Aorta (tissue), 5 donors: ENCODE measurements at places on chromosomes 6 and 20. TPM values are rescaled to one million over a fixed set of nuclear protein-coding genes. Genes with fewer than 3 reads are reported as not detected.
A peak's percentile ranks its signal among the peaks of the same experiment; 100 is the strongest.

The NMBR gene
- total RNA-seq: not detected

The GRM1 gene
- total RNA-seq: 0.13 TPM

The ZNF334 gene
- 1.6 TPM for total RNA-seq

The ECT2L gene
- 0.30 TPM for total RNA-seq

The MYLK4 gene
- 1.4 TPM for total RNA-seq

The ZSWIM3 gene
- 2.5 TPM for total RNA-seq

The PRIM2 gene
- 9.3 TPM for total RNA-seq

DNA sequence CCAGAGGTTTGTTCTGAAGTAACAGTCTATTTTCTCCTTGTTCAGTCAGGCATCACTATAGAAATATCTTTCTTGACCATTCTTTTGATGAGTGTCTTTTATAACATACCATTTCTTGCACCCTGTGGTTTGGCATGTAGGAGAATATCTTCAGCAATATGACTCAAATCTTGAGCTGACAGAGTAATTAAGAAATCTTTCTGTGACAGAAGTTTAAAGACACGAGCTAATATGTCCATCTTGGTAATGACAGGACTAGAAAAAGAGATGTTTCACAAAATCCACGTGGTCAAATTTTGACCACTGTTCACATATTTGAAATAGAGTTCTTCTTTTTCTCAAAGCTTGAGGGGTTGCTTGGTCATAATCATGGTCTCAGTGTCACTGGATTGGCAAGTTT lies 149.9 kb downstream of the MYB start:
- no peaks in the 10 kb centered on the region for H3K27me3 ChIP-seq
- H3K4me1 ChIP-seq: no peaks in the 10 kb centered on the region
- DNase-seq: no peak
- H3K36me3 ChIP-seq: no peaks in the 10 kb centered on the region
- no peak overlapping the region for H3K27ac ChIP-seq

DNA sequence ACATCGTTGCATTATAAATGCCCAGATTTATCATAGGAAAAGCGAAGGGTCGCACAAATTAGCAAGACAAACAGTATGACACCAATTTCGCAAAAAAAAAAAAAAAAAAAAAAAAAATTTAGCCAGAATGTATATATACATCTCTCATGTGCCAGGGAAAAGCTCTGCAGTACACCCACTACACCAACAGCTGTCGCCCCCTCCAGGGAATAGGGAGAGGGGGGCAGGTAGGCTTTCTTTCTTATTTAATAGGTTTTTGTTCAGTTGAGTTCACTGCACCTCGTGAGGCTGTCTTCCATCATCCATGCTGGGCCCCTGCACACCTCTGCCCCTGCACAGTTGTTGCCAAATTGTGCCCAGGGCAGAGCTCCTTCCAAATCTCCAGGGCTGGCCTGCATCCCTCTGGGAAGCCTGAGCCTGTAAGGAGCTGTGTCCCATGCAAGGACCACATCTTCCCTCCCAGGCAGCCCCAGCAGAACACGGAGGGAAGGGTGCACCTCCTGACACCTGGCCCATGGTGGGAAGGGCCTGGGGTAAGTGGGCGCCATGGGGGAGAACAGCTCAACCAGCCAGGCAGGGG lies 85.4 kb downstream of the NINL start:
- H3K4me3 ChIP-seq: no peak overlapping the region
- H3K36me3 ChIP-seq: no peaks in the 10 kb centered on the region
- no peaks in the 10 kb centered on the region for H3K27me3 ChIP-seq
- no peaks in the 10 kb centered on the region for H3K4me1 ChIP-seq
- no peak for DNase-seq

DNA sequence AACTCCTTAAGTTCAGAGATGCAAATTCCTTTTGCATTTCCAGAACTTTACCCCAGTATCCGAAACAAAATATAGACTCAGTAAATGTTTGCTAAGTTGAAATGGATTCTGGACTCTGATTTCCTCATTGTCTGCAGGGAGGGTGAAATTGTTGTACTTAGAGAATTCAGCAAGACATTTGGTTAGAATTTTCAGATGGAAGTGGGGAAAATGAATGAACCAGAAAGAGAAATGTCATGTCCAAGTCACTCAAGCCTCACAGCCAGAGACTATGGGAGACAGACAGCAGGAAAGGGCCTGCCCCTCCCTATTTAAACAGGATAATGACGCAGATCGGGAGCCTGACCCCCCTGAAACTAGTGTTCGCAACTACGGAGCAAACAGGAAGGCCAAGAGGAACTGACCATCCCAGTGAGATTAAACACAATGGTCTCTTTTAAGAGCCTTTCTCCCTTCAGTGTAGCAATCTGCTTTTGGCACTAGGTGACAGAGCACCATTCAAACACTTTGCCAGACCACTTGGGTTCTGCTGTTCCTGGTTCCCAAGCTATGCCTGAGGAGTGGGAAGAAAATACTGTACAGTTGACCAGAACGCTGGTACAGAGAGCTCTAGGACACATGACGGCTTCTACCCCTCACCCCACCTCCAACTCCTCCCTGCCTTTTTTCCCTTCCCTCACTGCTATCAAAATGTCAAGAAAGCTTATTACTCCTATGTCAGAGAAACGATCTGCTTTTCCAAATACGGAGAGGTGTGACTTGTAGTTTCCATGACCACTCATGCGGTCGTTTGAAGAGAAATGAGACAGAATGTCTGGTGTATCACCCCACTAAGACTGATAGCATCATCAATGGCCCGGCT lies 13.7 kb downstream of the NEDD9 start:
- peaks cover 48% of the 10 kb centered on the region for H3K4me1 ChIP-seq
- H3K27me3 ChIP-seq: no peaks in the 10 kb centered on the region
- no peak overlapping the region for H3K4me3 ChIP-seq
- peak overlapping the region; percentile 91 for H3K27ac ChIP-seq

GRCh38 chr6:63597141-63598048 lies 25.1 kb downstream of the LOC128125822 start:
- H3K36me3 ChIP-seq: no peaks in the 10 kb centered on the region
- no peaks in the 10 kb centered on the region for H3K4me1 ChIP-seq
- H3K4me3 ChIP-seq: peak overlapping the region; percentile 56
- DNase-seq: no peak
- H3K27ac ChIP-seq: no peak overlapping the region

DNA sequence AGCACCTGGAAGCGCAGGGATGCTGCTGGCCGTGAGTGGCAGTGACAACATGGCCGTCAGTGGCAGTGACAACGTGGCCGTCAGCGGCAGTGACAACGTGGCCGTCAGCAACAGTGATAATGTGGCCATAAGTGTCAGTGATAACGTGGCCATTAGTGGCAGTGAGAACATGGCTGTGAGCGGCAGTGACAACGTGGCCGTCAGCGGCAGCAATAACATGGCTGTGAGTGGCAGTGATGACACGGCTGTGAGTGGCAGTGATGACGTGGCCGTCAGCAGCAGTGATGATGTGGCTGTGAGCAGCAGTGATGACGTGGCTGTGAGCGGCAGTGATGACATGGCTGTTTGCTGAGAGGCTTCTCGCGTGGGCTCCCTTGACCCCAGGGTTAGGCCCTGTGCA lies 169.8 kb downstream of the ERMARD start:
- DNase-seq: no peak
- H3K27ac ChIP-seq: no peak overlapping the region
- H3K27me3 ChIP-seq: no peaks in the 10 kb centered on the region
- H3K4me3 ChIP-seq: no peak overlapping the region
- no peaks in the 10 kb centered on the region for H3K36me3 ChIP-seq

DNA sequence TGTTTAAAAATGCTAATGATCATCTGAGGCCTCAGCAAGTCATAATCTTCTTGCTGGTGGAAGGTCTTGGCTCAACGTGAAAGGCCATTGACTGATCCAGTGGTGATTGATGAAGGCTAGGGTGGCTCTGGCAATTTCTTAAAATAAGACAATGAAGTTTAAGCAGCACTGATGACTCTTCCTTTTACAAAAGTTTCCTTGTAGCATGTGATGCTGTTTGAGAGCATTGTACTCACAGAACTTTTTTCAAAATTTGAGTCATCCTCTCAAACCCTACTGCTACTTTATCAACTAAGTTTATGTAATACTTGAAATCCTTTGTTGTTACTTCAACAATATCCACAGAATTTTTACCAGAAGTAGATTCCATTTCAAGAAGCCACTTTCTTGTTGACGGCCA lies 382.3 kb downstream of the ESR1 start:
- no peak overlapping the region for H3K27ac ChIP-seq
- DNase-seq: no peak
- no peaks in the 10 kb centered on the region for H3K36me3 ChIP-seq
- no peak overlapping the region for H3K4me3 ChIP-seq
- H3K4me1 ChIP-seq: no peaks in the 10 kb centered on the region

GRCh38 chr6:20658516-20658915 lies 124.3 kb downstream of the CDKAL1 start:
- H3K27me3 ChIP-seq: no peaks in the 10 kb centered on the region
- no peak overlapping the region for H3K27ac ChIP-seq
- no peak overlapping the region for H3K4me3 ChIP-seq
- no peak for DNase-seq
- no peaks in the 10 kb centered on the region for H3K4me1 ChIP-seq

DNA sequence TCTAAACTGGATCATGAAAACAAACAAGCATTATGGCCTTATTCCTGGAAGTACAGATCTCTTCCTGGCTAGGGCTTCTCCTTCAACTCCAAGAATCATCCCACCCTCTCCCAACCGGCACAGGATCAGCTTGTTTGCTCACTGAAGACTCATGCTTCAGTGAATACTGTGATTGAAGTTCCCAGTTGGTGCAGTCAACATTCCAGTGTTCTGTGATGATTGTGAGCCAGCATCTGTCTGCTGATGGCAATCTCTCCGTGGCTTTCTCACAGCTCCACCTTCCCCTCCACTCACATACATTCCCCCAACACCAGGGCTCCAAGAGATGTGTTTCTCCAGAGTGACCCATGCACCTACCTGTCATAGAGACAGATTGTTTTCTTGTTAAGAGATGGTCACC lies 421.3 kb upstream of the BTBD3 start:
- H3K36me3 ChIP-seq: no peaks in the 10 kb centered on the region
- no peak for DNase-seq
- no peak overlapping the region for H3K4me3 ChIP-seq
- H3K27ac ChIP-seq: no peak overlapping the region

GRCh38 chr6:142925575-142926110 lies 19.3 kb downstream of the HIVEP2 start:
- H3K4me1 ChIP-seq: no peaks in the 10 kb centered on the region
- H3K27me3 ChIP-seq: no peaks in the 10 kb centered on the region
- H3K4me3 ChIP-seq: no peak overlapping the region
- no peak overlapping the region for H3K27ac ChIP-seq
- no peak for DNase-seq

- no peak overlapping the region for H3K4me3 ChIP-seq
- no peak overlapping the region for H3K27ac ChIP-seq
- DNase-seq: no peak
- H3K4me1 ChIP-seq: no peaks in the 10 kb centered on the region
Observed at GRCh38 chr6:82259389-82259788, 11.8 kb upstream of the IBTK start.
